ENCODE measurements at places on chromosomes 4 and X.

- no peak for DNase-seq
Observed at GRCh38 chr4:23260511-23260910, 567.8 kb downstream of the GBA3 start.

DNA sequence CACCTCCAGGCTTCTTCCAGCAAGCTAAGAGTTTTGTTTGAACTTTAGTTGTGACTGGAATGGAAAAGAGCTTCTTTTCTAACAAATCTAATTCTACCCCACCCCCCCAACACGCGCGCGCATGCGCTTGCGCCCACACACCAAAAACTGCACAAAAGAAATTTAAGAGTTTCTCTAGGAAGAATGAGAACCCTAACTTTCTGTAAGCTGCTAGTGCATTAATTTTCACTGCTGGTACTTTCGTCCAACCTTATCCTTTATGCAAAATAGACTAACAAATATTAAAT, 9.0 kb upstream of the INTU start:
- DNase-seq: no peak

DNA sequence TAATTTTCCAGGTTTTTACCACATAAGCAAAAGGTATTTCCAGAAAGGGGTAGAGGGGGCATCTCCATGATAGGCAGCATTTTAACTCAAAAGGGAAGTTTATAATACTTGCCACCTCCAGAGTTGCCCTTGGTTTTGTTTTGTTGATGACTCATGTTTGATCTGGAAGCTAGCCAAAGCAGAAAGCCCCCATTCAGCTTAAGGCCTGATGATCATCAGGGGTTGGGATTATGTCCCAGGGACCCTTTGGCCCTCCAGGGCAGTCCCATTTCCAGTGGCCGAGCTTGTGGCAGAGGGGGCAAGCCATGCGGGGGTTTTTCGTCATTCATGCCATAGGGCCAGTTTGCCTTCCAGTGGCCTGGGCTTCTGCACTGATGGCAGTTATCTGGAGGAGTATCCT, 143.0 kb upstream of the PLAC1 start:
- DNase-seq: no peak

DNA sequence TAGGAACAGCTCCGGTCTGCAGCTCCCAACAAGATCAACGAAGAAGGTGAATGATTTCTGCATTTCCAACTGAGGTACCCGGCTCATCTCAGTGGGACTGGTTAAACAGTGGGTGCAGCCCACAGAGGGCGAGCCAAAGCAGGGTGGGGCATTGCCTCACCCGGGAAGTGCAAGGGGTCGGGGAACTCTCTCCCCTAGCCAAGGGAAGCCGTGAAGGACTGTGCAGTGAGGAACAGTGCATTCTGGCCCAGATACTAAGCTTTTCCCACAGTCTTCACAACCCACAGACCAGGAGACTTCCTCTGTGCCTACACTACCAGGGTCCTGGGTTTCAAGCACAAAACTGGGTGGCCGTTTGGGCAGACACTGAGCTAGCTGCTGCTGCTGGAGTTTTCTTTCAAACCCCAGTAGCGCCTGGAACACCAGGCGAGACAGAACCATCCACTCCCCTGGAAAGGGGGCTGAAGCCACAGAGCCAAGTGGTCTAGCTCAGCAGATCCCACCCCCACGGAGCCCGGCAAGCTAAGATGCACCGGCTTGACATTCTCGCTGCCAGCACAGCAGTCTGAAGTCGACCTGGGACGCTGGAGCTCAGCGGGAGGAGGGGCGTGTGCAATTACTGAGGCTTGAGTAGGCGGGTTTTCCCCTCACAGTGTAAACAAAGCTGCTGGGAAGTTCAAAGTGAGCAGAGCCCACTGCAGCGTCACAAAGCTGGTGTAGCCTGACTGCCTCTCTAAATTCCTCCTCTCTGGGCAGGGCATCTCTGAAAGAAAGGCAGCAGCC, 84.6 kb downstream of the THOC2 start:
- DNase-seq: peak; percentile 75

DNA sequence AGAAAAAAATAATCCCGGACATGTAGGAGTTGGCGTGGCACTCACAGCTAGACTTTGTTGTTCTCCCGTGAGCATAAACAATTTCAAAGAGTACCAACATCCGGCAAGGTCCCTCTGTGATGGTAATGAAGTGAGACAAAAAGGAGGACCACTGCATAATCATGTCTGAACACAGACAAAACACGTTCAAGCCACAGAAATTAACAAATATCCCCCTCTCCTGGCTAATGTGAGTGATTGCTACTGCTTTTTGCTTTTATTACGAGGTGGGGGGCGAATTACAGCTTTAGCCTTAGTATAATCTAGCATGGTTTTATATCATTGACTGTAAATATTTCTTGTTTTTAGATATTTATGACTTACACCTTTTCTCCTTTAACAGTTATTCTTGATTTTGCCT, 118.5 kb downstream of the PLS3 start:
- peak; percentile 33 for DNase-seq

- DNase-seq: peak; percentile 31
Observed at GRCh38 chrX:42673301-42673810, 104.6 kb downstream of the PPP1R2C start.

DNA sequence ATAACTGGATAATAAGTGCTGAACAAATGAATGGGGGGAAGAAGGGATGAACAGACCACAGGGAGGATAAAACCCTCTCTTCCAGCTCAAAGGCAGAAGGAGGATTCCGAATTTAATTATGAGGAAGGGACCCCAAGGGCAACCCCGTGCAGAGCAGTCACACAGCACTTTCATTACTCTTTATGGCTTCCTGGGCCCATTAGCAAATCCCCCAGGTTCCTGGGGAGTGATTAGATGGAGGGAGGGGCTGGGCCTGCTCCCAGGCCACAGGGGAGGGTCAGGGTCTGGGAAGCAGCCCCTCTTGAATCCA, 67.1 kb downstream of the PPP2R2C start:
- DNase-seq: no peak

GRCh38 chr4:185742766-185743165, 69.2 kb downstream of the SORBS2 start:
- no peak for DNase-seq

DNA sequence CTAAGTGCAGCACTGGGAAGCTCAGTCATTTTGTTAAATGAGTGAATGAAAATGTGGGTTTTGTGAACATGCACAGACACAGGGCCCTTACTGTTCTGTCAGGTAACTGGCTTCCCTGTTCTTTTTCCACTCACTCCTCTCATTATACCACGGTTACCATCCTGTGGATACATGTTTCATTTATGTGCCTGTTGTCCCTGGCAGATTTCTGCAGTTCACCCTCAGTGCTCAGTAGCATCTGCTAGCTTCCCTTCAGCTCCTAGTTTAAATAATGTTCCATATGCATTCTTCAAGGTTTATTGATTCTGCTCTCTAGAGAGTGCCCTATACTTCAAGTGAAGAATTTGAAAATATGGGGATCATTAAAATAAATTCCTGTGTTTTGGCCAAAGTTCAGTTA, 1634.3 kb upstream of the ADGRL3 start:
- DNase-seq: no peak

DNA sequence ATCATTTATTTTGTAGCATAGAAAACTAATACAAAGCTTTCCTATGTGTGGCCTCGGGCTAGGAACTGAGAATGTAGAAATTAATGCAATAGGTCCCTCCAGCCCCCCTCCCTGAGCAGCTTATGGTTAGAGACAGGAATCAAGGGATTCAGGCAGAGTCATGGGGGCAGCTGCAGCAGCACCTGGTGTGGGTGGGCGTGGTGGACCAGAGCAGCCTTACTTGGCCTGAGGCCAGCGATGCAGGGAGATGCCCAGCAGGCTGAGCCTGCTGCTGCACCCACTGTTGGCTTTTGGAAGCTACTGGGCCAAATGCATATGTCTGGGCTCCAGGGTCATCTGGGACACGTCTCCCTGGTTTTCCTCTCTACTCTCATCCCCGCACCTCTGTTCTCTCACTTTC, 74.0 kb downstream of the STK32B start:
- no peak for DNase-seq

GRCh38 chrX:131746491-131746968, 202.7 kb downstream of the OR13H1 start:
- no peak for DNase-seq

GRCh38 chrX:120310861-120311726, at the start of gene TMEM255A:
Gene TMEM255A, minus strand, starts transcription at chrX:120311461. Its CDS starts 152 bp downstream, at chrX:120311309.
- peak; percentile 18 for DNase-seq
